ENCODE measurements at places on chromosomes 2 and 18.

GRCh38 chr2:210681491-210681890 lies 125.1 kb downstream of the CPS1 start:
- no peak for DNase-seq

GRCh38 chr2:101986804-101987740 lies 4.7 kb upstream of the IL1R2 start:
- no peak for DNase-seq

GRCh38 chr2:205681401-205682238 lies 681 bp upstream of the NRP2 start:
- peak; percentile 71 for DNase-seq

DNA sequence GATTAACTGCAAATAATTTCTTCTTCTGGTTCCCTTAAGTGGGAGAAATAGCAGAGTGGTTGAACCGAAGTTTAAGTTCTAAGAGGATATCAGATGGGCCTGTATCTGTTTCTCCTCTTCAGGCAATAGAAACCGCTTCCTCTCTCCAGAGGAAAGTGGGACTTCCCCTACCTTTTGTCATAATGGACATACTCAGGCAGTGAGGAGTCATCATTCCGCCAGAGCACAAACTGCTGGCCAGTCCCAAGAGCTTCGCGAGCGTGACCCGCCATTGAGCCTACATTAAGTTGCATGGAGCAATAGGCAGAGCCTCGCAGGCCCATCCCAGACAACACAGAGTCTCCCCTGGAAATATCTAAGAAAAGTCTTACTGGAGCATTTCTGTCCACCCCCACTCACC lies 158.9 kb downstream of the LDLRAD4 start:
- peak; percentile 30 for DNase-seq

- no peak for DNase-seq
Measured at GRCh38 chr2:159953136-159953823, 109.1 kb downstream of the PLA2R1 start.

DNA sequence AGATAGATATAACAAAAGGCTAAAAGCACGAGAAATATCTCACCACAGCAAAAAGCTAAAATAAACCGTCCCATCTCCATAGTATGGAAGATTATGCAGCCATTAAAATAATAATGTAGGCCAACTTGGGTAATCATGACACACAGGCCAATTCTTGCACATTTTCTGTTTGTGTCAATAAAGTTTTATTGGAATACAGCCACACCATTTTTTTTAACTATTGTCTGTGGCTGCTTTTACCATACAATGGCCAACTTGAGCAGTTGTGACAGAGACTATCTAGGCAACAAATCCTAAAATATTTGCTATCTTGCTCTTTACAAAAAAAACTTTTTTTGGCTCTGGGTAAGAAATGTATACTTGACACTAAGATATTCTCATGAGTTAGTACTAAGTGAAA lies 212.5 kb downstream of the LRRTM4 start:
- DNase-seq: no peak

GRCh38 chr18:33115917-33116316 lies 324.6 kb downstream of the CCDC178 start:
- no peak for DNase-seq

DNA sequence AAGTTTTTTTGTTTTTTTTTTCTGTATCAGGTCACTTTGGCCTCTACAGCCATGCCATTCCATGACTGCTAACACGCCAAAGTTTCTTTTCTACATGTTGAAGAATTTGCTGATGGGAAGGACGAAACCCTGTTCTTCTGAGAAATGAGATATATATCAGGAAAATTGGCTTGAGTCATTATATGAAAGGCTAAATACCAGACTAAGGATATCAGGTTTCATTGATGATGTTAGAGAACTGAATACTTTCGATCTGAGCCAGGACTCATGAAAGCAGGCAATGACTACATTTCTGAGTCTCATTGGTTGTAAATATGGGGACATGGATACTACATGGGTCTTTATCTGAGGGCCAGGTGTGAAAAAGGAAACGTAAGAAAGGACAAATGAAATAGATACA lies 181.4 kb downstream of the OSR1 start:
- DNase-seq: no peak

DNA sequence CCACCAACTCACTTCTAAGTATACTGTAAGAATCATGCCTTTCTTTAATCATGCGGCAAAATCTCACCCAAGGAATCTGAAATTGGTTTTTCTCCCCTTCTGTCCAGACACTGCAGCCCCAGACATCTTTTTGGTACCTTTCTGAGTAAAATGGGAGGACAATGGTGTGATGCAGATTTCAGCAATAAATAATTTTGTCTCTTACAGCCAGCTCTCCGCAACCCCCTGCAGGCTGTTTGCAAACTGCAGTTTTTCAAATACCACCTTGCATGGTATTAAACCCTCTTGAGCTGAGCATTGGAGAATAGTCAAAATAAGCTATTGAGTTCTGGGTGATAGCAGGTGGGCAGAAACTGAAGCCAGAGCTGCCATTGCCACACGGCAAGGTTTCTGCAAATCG lies 32.2 kb downstream of the GPR39 start:
- DNase-seq: peak; percentile 81

GRCh38 chr18:34864836-34865497 lies 154.9 kb downstream of the DTNA start:
- no peak for DNase-seq

DNA sequence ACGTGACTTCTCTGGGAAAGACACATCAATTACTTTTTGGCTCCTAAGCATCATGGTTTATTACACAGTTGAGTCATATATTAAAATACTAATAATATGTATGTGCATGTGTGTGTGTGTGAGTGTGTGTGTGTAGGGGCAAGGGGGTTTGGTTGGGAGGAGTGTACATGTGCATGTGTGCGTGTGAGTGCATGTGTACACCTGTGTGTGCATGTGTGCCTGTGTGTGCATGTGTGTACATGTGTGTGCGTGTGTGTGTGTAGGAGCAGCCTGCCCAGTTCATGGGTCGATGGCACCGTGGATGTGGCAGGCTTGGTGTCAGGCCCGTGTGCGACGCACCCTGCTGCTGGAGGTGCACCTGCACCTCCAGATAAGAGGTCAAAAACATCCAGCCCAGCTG lies 99.0 kb upstream of the SNTG2 start:
- no peak for DNase-seq

DNA sequence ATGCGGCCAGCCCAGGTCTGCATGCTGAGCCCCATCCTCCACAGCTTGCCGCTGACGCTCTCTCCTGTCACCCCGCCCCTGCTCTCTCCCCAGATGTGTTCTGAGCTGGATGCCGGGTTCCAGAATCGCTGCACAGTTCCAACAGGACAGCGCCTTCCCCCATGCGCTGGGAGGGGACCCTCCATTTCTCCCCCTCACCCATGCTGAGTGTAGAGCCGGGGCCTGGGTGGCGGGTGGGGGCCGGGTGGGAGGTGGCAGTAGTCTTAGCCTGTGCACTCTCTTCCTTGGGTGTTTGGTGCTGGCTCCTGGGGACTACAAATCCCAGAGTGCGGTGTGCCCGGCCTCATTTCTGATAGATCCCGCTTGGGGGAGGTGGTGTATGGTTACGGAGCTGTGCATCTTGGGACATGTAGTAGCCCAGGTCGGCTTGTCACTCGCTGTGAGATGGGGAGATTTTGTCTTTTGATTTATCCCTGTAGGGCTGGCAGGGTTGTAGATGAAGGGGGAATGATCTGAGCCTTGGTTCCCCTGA lies 6.8 kb downstream of the DNAJB2 start:
- DNase-seq: peak; percentile 91

GRCh38 chr18:2979871-2980790 lies 32.8 kb downstream of the LPIN2 start:
- DNase-seq: no peak

GRCh38 chr2:222878877-222879603 lies 18.2 kb downstream of the ACSL3 start:
- no peak for DNase-seq

GRCh38 chr2:134736167-134736880 lies 17.5 kb upstream of the TMEM163 start:
- DNase-seq: peak; percentile 69

GRCh38 chr18:50218432-50219197 lies 23.7 kb upstream of the MYO5B start:
- DNase-seq: peak; percentile 80

- DNase-seq: no peak
Measured at GRCh38 chr2:162282765-162283425, 35.6 kb downstream of the IFIH1 start.

DNA sequence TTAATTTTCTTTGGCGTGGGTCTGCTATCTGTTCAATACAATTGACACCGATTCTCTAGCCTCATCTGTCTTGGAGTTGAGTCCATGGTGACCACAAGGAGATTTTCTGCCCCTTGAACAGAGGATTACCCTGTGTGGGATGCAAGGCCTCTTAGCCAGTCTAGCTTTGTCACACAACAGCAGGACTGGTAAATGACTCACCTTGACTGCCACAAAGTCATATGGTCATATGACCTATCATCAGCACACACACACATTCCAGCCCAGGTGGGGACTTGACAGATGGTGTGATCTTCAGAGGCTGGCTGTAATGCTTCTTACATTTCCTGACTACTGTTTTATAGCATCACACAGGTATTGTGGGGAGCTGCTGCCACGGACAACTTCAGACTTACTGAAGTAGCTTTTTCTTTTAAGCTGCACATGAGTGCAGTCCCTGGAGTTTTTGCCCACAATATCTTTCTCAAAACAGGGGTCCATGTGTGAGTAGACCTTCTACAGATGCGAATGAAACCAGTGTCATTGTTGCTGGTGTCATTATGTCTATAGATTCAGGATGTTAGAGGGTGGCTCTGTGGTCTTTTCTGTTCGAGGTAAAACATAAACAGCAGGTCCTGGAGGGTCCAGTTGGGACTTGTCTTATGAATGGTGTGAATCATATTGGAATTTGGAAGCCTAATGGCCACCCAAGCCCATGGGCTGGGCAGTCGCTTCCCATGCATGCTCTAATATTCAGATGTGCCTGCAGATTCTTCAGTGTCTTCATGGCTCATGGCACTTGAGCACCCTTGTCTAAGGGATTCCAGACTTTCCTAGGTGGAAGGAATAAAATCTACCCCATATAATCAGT lies 18.6 kb upstream of the ACOXL start:
- DNase-seq: no peak

GRCh38 chr2:7436096-7436906 lies 519.1 kb downstream of the RNF144A start:
- DNase-seq: no peak

- no peak for DNase-seq
Measured at GRCh38 chr2:107717661-107718060, 109.0 kb upstream of the RGPD4 start.

DNA sequence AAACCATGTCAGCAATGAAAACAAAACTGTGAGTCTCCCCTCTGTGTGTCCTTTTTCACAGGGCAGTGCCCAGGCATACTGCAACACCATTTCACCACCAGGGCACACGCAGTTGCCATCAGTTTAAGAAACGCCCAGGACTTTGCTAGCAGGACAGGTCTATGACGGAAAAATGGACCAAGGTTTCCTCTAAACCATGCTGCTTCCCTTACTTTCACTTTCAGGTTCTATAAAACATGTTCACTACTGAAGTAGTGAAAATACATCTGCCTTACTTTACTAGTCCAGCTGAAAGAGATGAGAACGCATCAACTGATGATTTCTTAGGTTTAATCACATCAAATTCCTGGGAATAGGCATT lies 110.5 kb downstream of the TCF4 start:
- DNase-seq: no peak

GRCh38 chr2:3642521-3643215 lies 15.3 kb upstream of the ALLC start:
- peak; percentile 46 for DNase-seq

GRCh38 chr18:62499263-62499650 lies 23.6 kb upstream of the ZCCHC2 start:
- DNase-seq: no peak

GRCh38 chr2:122414902-122415301 lies 659.5 kb downstream of the TSN start:
- no peak for DNase-seq

GRCh38 chr2:202193881-202194353 lies 44.5 kb downstream of the SUMO1 start:
- peak; percentile 56 for DNase-seq

- DNase-seq: no peak
Measured at GRCh38 chr18:25186871-25187270, 165.1 kb downstream of the ZNF521 start.

- DNase-seq: peak; percentile 82
Measured at GRCh38 chr18:48860269-48861180, 90.2 kb downstream of the SMAD7 start.

DNA sequence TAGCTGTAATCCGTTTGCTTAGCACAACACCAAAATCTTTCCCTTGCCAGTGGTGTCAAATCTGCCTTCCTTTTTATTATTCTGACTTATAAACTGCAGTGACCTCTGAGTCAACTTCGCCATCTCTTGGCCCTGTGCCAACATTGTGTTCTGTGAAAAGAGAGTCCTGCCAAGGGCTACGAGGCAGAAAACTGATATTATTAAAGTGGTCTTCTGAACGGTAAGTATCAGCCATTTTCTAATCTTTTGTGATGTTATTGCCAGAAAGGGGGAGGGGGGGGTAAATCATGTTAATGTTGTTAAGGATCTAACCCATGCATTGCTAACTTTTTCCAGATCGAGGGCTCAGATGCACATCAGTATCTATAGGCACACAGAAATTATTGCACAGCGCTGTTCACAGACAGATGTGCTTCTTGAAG lies 121.5 kb upstream of the LTBP1 start:
- DNase-seq: no peak

Measured in endodermal cell (in vitro differentiated cells).